Kidney glomerular epithelial cell (primary cell): ENCODE measurements at places on chromosomes 5 and 9.
A peak's percentile ranks its signal among the peaks of the same experiment; 100 is the strongest.

DNA sequence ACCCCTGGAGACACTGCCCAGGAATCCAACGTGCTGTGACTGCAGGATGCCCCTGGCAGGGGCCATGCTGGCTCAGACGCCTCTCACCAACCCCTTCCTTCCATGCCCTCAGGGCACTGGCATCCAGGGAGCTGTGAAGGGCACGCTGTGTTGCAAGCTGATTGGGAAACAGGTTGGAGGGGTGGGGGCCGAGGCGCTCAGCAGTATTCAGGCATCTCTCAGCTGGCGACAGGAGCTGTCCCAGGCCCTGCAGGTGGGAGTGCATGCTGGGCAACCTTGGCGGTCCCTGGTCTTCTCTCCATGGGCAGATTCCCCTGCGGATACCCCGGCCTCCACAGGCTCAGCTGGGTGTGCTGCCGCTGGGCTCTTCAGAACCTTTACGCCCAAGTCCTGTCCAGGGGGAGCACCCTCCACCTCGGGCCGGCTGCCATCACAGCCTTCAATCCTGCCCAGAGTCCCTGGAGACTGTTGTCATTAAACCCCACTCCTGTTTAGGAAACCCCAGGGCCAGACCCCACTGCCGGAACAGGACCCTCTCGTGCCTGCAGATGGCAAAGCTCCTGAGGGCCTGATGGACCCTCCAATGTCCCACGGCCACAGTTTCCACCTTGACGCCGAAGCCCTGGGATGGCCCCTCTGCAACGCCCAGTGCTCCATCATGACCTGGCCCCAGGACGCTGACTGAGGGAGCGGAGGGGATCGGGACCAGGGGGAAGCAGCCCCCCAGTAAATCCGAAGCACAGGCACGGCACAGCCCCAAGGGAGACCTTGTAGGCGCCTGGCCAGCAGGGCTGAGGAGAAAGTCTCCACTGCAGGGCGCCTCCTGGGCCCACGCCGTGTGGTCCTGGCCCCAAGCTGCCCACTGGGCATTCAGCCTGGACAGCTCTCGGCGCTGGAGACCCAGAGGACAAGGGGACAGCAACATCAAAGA lies 9.3 kb downstream of the TPPP start:
- no peak for DNase-seq

GRCh38 chr5:56908942-56909293 lies 478 bp upstream of the SETD9 start:
- no peak for DNase-seq

DNA sequence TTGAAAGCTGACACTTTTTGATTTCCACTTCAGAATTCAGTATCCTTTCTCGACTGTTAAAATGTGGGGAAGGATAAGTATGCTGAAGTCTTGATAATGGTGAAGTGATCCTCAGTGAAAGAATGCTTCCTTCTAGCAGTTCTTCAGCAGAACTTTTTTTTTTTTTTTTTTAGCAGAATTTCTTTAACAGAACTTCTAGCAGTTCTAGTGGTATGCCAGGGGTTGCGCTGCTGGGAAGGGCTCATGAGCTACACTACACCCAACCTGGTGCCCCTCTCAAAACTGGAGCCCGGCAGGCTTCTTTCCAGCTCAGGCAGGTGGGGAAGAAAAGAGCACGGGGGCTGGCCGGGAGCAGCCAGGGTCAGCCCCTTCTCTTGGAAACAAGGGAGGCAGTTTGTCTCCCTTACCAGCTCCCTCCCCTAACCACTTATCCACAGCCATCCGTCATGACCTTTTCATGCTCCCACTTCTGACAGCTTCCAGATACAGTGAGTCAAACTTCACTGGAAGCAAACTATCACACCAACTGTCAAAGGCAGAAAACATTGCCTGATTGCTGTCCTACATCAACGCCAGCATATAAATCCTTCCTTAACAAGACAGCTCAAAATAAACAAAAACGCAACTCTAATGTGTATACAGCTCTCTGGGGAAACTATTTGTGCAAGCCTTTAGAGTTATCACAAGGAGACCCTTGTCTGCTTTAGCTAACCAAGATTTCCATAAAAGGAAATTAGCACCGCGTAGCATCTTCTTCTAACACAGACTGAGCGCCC lies 211.5 kb downstream of the GAPVD1 start:
- DNase-seq = peak; percentile 15

- no peak for DNase-seq
Observed at GRCh38 chr9:33311953-33312352, 21.6 kb downstream of the NFX1 start.

DNA sequence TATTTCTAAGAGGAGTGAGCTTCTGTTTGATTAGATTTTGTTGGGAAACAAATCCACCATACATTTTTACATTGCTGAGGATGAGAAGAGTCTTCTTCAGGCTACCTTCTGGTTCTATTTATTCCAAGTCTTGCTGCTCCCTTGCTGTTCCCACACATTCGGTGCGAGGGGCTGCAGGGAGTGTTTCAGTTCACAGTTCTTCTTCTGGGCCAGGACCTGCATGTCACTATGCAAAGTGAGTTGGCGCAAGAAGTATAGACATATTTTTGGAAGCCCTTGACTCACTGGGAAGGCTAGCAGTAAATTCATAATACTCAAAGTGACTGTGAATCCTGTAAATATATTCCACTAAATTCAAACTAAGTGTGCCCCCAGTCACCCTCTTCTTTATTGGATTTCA lies 657.9 kb downstream of the TAF11L14 start:
- no peak for DNase-seq

DNA sequence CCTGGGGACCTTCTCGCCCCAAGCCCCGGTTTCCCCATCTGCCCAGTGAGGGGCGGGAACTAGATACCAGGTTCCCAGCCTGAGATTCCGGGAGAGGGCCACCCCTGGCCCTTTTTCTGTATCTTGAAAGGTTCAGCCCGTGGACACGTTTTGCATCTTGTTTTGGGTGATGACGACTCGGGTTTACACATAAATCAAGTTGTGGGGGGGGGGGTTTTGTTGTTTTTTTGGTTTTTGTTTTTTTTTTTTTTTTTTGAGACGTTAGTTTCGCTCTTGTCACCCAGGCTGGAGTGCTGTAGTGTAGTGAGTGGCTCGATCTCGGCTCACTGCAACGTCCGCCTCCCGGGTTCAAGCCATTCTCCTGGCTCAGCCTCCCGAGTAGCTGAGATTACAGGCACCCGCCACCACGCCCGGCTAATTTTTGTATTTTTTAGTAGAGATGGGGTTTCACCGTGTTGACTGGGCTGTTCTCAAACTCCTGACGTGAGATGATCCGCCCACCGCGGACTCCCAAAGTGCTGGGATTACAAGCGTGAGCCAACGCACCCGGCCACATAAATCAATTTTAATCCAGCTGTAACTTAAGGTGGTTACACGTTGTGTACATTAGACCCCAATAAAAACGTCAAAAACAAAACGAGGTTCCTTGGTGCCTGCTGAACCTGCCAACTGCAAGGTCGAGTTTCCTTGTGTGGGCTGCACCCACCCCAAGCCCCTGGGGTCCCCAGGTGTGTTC lies 1.1 kb upstream of the BRD3 start:
- DNase-seq = no peak

DNA sequence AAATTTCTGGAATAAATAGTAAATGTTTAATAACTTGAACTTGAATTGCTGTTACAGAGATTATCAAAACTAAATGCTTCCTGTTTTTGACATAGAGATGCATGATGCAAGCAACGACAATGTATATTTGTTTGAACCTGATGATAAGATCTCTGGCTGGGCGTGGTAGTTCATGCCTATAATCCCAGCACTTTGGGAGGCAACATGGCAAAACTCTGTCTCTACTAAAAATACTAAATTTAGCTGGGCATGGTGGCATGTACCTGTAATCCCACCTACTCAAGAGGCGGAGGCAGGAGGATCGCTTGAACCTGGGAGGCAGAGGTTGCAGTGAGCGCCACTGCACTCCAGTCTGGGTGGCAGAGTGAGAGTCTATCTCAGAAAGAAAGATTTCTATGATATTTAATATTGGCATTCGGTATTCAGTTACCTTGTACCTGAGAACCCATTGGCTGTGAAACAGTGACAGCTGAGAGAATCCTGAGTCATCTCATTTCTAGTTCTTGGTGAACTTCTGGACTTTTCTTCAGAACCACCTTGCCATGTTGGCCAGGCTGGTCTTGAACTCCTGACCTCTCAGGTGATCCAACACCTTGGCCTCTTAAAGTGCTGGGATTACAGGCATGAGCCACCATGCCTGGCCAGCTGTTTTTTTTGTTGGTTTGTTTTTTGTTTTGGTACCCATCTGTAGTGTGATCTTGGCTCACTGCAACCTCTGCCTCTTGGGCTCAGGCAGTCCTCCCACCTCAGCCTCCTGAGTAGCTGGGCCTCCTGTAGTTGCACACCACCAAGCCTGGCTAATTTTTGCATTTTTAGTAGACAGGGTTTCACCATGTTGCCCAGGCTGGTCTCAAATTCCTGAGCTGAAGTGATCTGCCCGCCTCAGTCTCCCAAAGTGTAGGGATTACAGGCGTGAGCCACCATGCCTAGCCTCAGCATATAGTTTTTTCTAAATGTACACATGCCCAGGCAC lies 10.0 kb upstream of the FGF18 start:
- no peak for DNase-seq

- peak; percentile 27 for DNase-seq
Observed at GRCh38 chr9:6305954-6306563, 22.1 kb upstream of the TPD52L3 start.

DNA sequence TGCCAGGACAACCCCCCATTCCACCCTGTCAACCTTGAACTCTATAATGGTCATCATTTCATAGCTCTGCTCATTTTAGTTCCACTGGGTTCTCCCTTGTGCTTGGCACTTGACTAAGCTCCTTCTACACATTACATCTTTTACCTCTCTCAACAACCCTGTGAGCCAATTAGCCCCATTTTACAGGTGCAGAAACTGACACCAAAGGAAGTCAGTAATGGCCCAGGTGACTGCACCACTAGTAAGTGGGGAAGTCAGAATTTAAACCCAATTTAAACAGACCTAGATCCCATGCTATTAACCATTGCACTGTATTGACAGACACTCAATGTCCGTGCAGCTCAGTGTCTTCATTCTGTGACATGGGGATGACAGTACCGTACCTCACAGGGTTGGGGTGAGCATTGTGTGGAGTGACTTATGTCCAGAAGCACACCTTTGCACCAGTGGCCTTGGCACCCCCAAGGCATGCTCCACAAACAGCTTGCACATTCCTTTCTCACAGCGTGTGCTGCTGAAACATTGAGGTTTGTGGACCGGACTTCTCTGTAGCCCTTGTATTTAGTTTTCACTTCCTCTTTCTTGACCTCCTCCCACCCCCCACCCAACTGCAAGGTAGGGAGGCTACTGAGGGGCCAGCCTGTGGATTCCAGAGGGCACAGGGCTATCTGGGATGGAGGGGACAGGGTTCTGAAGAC lies 23.1 kb downstream of the IRF1 start:
- DNase-seq = no peak

DNA sequence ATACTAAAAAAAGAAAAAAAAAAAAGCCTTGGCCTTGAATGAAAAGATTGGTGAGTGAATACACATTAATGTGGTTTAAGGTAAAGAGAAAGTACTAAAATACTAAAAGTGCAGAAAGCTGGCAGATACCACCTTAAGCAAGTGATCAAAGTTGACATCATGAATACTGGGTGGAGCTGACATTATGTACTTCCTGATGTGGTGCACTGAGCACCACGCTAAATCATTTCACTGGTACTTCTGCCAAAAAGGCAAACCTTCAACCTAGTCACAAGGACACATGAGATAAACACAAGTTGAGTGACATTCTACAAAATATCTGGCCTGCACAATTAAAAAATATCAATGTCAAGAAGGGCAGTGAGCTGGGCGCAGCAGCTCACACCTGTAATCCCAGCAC lies 33.8 kb upstream of the PANK3 start:
- no peak for DNase-seq

DNA sequence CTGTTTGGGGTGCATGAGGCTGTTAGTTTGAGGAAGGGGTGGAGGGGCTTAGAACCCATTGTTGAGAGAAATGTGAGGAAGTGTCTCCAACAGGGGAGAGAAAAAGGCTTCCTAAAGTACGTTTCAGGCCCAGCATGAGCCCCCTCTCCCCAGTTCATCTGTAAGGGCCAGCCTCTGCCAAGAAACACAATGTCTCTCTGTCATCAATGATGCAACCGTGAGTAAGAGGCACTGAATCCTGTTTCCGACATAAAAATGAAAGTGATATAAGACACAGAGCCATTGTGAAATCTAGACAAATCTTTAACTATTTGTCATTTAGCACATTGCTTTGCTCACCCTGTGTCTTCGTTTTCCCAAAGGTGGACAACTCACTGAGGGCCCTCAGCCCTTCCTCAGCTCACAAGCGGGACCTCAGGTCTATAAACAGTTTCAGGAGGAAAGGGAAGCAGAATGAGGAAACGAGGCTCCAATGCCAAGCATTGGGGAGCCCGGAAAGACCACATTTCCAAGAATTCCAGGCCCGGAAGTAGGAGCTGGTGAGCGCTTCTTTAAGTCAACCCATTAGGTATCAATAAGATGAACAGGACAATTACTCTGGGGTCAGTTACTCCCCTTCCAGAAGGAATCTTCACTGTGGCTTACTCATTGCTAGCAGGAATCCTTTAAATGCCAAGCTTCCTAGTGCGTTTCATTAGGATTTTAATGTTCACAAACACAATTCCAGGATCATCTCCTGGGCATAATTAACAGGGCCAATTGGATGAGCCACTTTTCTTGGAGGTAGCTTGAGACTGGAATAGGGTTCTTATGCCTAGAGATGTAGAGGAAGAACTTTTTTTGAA lies 59.0 kb upstream of the KLF4 start:
- peak; percentile 75 for DNase-seq

DNA sequence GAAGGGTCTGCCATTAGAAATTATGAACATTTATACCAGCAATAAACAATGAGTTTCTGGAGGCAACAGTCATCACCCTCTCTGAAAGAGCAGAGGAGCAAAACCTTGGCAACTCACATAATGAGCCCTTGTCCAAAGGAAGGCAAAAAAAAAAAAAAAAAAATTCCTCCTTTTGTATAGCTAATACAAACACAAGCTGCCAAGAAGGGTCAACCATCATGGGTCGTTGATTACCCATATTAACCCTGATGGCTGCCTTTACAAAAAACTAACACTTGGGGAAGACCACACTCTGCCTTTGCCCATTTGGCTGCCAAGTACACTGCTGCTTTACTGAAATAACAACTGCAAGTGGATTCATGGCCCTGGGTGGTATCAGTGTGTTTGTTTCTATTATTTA lies 272.7 kb downstream of the ADAMTSL1 start:
- no peak for DNase-seq

DNA sequence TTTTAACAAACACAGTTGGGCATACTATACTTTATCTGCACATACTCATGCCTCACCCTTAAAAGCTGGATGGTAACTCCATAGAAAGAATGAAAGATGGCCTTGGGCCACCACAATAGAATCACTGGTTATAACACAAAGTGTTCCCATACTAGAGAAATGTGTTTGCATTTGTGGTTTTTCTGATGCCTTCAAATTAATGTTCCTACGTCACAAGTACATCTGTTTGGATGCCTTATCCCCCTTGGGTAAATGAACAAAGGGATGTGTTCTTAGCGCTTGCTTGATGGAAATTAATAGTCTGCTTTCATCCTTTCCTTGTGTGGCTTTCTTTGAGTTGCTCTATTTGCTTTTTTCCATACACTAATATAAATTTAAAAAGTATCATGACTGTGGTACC lies 291.1 kb upstream of the PDE4D start:
- no peak for DNase-seq

- no peak for DNase-seq
Observed at GRCh38 chr9:37187713-37188439, 67.5 kb downstream of the ZCCHC7 start.

GRCh38 chr5:175202463-175203068 lies 241.4 kb downstream of the DRD1 start:
- peak; percentile 6 for DNase-seq
